ENCODE measurements at places on chromosomes 6 and 20. TPM values are rescaled to one million over a fixed set of nuclear protein-coding genes. Genes with fewer than 3 reads are reported as not detected.
A peak's percentile ranks its signal among the peaks of the same experiment; 100 is the strongest.

DNA sequence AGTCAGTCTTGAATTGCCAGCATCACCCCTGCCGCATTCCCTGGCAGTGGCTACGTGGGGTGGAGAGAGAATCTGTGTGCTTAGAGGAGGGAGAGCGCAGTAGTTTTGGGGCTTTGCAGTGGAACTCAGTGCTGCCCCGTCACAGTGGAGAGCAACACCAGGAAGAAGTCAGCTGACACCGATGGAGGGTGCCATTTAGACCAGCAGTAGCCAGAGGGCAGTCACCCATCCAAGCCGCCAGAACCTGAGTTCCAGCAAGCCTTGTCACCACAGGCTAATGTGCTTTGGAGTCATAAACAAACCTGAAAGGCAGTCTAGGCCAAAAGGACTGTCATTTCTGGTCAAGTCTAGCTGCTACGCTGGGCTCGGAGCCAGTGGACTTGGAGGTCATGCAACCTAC lies 22.0 kb upstream of the PERP start:
- no peaks in the 10 kb centered on the region for H3K4me1 ChIP-seq
- no peak for DNase-seq
- H3K27ac ChIP-seq = no peak overlapping the region
- no peaks in the 10 kb centered on the region for H3K27me3 ChIP-seq
- no peaks in the 10 kb centered on the region for H3K36me3 ChIP-seq
- no peak overlapping the region for H3K4me3 ChIP-seq

GRCh38 chr6:6293317-6293716 lies 27.1 kb downstream of the F13A1 start:
- H3K4me1 ChIP-seq = no peaks in the 10 kb centered on the region
- no peak overlapping the region for H3K27ac ChIP-seq
- no peak for DNase-seq
- no peaks in the 10 kb centered on the region for H3K27me3 ChIP-seq
- no peaks in the 10 kb centered on the region for H3K36me3 ChIP-seq
- no peak overlapping the region for H3K4me3 ChIP-seq

GRCh38 chr6:36120539-36120938 lies 9.8 kb upstream of the MAPK13 start:
- H3K36me3 ChIP-seq = peaks cover 7% of the 10 kb centered on the region
- H3K4me3 ChIP-seq = no peak overlapping the region
- peaks cover 13% of the 10 kb centered on the region for H3K4me1 ChIP-seq
- H3K27ac ChIP-seq = no peak overlapping the region
- DNase-seq = peak; percentile 51
- no peaks in the 10 kb centered on the region for H3K27me3 ChIP-seq

GRCh38 chr6:56816370-56816769 lies 138.5 kb upstream of the BEND6 start:
- DNase-seq = no peak
- H3K27ac ChIP-seq = no peak overlapping the region
- H3K4me3 ChIP-seq = no peak overlapping the region
- no peaks in the 10 kb centered on the region for H3K36me3 ChIP-seq

DNA sequence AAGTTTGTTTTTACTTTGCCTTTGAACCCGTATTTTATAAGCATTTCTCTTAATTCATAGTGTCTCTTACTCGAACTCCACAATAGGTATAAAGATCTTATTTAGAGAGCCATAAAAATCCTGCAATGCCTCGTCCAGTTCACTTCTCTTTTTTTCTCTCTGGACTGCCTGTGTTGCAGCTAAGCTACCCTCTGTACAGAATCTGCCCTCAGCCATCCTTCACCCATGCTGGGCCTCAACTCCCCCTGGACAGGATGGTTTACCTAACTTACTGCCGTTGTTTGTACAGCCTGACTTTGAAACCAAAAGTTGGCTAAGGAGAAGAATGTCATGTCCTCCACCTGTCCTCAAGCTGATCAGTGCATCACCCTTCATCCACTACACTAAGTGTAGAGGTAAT lies 10.4 kb downstream of the QRSL1 start:
- DNase-seq = no peak
- H3K4me1 ChIP-seq = no peaks in the 10 kb centered on the region
- H3K27me3 ChIP-seq = no peaks in the 10 kb centered on the region

GRCh38 chr20:63977739-63978276 lies 1.6 kb downstream of the SAMD10 start:
- peaks cover 7% of the 10 kb centered on the region for H3K27me3 ChIP-seq
- no peak overlapping the region for H3K4me3 ChIP-seq
- no peaks in the 10 kb centered on the region for H3K36me3 ChIP-seq
- peak; percentile 66 for DNase-seq
- H3K27ac ChIP-seq = no peak overlapping the region

- H3K36me3 ChIP-seq = peaks cover 2% of the 10 kb centered on the region
- no peak for DNase-seq
- H3K4me1 ChIP-seq = peaks cover 19% of the 10 kb centered on the region
- no peaks in the 10 kb centered on the region for H3K27me3 ChIP-seq
- H3K4me3 ChIP-seq = no peak overlapping the region
- no peak overlapping the region for H3K27ac ChIP-seq
These were observed 2.1 kb downstream of the NQO2 start for GRCh38 chr6:3001773-3002293.

- no peaks in the 10 kb centered on the region for H3K27me3 ChIP-seq
- no peaks in the 10 kb centered on the region for H3K36me3 ChIP-seq
- peaks cover 31% of the 10 kb centered on the region for H3K4me1 ChIP-seq
- DNase-seq = no peak
- no peak overlapping the region for H3K4me3 ChIP-seq
- H3K27ac ChIP-seq = peak overlapping the region; percentile 4
These were observed 263.0 kb downstream of the ZNF217 start for GRCh38 chr20:53330601-53331140.

Gene ZNF512B
- 7.5 TPM for total RNA-seq

- no peaks in the 10 kb centered on the region for H3K36me3 ChIP-seq
- H3K4me1 ChIP-seq = no peaks in the 10 kb centered on the region
- H3K4me3 ChIP-seq = no peak overlapping the region
- H3K27ac ChIP-seq = no peak overlapping the region
- no peaks in the 10 kb centered on the region for H3K27me3 ChIP-seq
These were observed 64.1 kb upstream of the ZNF217 start for GRCh38 chr20:53657732-53658131.

GRCh38 chr6:164167873-164168405 lies 753.4 kb downstream of the QKI start:
- DNase-seq = no peak
- no peaks in the 10 kb centered on the region for H3K4me1 ChIP-seq
- no peaks in the 10 kb centered on the region for H3K27me3 ChIP-seq
- no peaks in the 10 kb centered on the region for H3K36me3 ChIP-seq
- no peak overlapping the region for H3K4me3 ChIP-seq
- H3K27ac ChIP-seq = no peak overlapping the region

GRCh38 chr6:87922196-87922946 lies 125.3 kb upstream of the SPACA1 start:
- no peaks in the 10 kb centered on the region for H3K27me3 ChIP-seq
- H3K36me3 ChIP-seq = no peaks in the 10 kb centered on the region
- no peak for DNase-seq
- no peak overlapping the region for H3K4me3 ChIP-seq

GRCh38 chr20:46835418-46835817 lies 59.2 kb upstream of the EYA2 start:
- no peak for DNase-seq
- H3K4me3 ChIP-seq = no peak overlapping the region

Gene MLIP
- not detected for total RNA-seq

- H3K27me3 ChIP-seq = no peaks in the 10 kb centered on the region
- H3K4me3 ChIP-seq = no peak overlapping the region
- H3K36me3 ChIP-seq = no peaks in the 10 kb centered on the region
- no peak overlapping the region for H3K27ac ChIP-seq
- no peak for DNase-seq
- no peaks in the 10 kb centered on the region for H3K4me1 ChIP-seq
These were observed 2.2 kb downstream of the C20orf173 start for GRCh38 chr20:35527122-35527769.

Gene KIFC1
- 1.8 TPM for total RNA-seq

- no peaks in the 10 kb centered on the region for H3K27me3 ChIP-seq
- no peak for DNase-seq
- no peaks in the 10 kb centered on the region for H3K36me3 ChIP-seq
- H3K27ac ChIP-seq = no peak overlapping the region
- peaks cover 13% of the 10 kb centered on the region for H3K4me1 ChIP-seq
These were observed 1005.6 kb upstream of the FLRT3 start for GRCh38 chr20:15342991-15343523.

- H3K36me3 ChIP-seq = no peaks in the 10 kb centered on the region
- H3K4me3 ChIP-seq = no peak overlapping the region
- H3K4me1 ChIP-seq = peaks cover 11% of the 10 kb centered on the region
- no peaks in the 10 kb centered on the region for H3K27me3 ChIP-seq
- H3K27ac ChIP-seq = no peak overlapping the region
These were observed 87.7 kb downstream of the CDH22 start for GRCh38 chr20:46220455-46221207.

- DNase-seq = no peak
- H3K4me3 ChIP-seq = no peak overlapping the region
- H3K27me3 ChIP-seq = no peaks in the 10 kb centered on the region
- no peak overlapping the region for H3K27ac ChIP-seq
- no peaks in the 10 kb centered on the region for H3K36me3 ChIP-seq
These were observed 14.9 kb downstream of the BPIFA1 start for GRCh38 chr20:33250666-33251065.

DNA sequence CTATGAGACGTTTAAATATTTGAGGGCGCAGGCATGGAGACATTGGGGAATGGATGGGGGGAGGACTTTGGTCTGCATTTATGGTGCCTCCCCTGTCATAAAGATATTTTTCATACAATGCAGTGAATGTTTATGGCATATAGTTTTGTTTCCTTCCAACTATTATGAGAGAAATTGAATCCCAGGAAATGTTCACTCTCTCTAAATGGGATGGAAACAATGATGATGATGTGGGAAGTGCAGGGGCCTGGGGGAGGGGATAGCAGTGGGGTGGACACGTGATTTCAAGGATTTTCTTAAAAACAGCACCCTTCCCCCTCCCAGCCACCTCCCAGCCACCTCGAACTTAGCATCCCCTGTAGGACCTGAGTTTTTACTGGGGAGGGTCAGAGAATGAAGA lies 69.9 kb downstream of the TOX2 start:
- no peaks in the 10 kb centered on the region for H3K27me3 ChIP-seq
- no peaks in the 10 kb centered on the region for H3K36me3 ChIP-seq
- DNase-seq = no peak
- no peak overlapping the region for H3K4me3 ChIP-seq
- no peak overlapping the region for H3K27ac ChIP-seq
- no peaks in the 10 kb centered on the region for H3K4me1 ChIP-seq

GRCh38 chr6:139270249-139270648 lies 21.5 kb downstream of the TXLNB start:
- no peaks in the 10 kb centered on the region for H3K27me3 ChIP-seq
- DNase-seq = no peak
- H3K36me3 ChIP-seq = no peaks in the 10 kb centered on the region
- H3K4me1 ChIP-seq = no peaks in the 10 kb centered on the region
- H3K27ac ChIP-seq = no peak overlapping the region
- no peak overlapping the region for H3K4me3 ChIP-seq

GRCh38 chr20:5657190-5657875 lies 92.9 kb upstream of the SHLD1 start:
- no peaks in the 10 kb centered on the region for H3K27me3 ChIP-seq
- H3K36me3 ChIP-seq = no peaks in the 10 kb centered on the region
- peak overlapping the region; percentile 90 for H3K27ac ChIP-seq
- DNase-seq = peak; percentile 87
- no peaks in the 10 kb centered on the region for H3K4me1 ChIP-seq

- H3K4me3 ChIP-seq = no peak overlapping the region
- no peaks in the 10 kb centered on the region for H3K36me3 ChIP-seq
- H3K27ac ChIP-seq = no peak overlapping the region
- no peaks in the 10 kb centered on the region for H3K4me1 ChIP-seq
- H3K27me3 ChIP-seq = no peaks in the 10 kb centered on the region
These were observed 114.3 kb upstream of the SYNCRIP start for GRCh38 chr6:85756982-85757381.

DNA sequence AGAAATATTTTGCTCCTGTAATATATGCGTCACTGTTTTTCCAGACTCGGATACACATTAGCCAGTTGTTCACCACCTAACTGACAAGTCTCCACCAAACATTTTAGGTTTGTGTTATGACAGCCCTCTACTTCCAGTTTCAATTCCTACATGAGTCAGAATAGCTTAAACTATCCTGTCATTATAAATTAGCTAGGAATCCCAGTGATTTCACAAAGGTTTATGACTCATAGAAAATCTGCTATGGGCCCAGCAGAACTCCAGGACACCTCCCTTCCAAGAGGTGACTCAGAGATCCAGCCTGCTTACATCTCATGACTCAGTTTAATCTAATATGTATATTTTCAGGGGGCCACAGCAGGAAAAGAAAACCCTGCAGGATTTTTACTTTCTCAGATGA lies 17.4 kb upstream of the PLCB4 start:
- no peaks in the 10 kb centered on the region for H3K4me1 ChIP-seq
- peak overlapping the region; percentile 19 for H3K27ac ChIP-seq
- no peaks in the 10 kb centered on the region for H3K27me3 ChIP-seq
- no peak for DNase-seq

Gene DOK5
- 5.0 TPM for total RNA-seq

DNA sequence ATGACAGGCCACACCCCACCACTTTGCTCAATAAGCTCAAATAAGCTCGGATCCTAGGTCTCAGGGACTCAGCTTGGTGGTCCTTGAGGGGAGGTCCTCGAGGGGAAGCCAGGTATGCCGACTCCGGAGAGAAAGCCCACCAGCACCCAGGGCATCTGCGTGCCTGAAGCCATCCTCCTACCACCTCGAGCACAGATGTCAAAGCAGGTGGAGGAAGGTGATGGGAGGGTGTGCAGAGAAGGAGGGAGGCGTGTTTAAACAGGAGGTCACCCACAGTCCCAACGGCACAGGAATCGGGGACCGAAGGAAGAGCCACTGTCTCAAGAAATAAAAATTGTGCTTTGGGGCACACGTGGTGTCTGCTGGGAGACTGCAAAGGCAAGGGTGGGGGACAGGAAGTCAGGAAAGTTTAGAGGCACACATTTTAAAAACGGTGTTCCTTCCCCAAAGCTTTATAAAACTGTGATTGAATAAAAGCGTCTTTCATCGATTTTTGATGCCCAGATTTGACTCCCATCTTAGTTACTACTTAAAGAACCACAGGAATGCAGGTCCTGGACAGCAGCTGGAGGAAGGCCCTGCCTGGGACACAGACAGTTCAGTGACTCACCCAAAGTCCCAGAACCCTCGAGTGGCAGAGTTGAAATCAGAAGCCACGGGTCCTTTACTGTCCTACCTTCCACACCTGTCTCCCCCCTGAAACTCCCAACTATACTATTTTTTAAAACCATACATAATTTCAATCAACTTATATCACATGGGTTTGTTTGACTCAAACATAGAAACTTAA lies 221.0 kb upstream of the PDE10A start:
- no peaks in the 10 kb centered on the region for H3K27me3 ChIP-seq
- no peaks in the 10 kb centered on the region for H3K36me3 ChIP-seq
- no peak overlapping the region for H3K4me3 ChIP-seq
- DNase-seq = no peak
- no peak overlapping the region for H3K27ac ChIP-seq

All from sigmoid colon (tissue), 7 donors.